ENCODE measurements at places on chromosomes 3 and 15.

DNA sequence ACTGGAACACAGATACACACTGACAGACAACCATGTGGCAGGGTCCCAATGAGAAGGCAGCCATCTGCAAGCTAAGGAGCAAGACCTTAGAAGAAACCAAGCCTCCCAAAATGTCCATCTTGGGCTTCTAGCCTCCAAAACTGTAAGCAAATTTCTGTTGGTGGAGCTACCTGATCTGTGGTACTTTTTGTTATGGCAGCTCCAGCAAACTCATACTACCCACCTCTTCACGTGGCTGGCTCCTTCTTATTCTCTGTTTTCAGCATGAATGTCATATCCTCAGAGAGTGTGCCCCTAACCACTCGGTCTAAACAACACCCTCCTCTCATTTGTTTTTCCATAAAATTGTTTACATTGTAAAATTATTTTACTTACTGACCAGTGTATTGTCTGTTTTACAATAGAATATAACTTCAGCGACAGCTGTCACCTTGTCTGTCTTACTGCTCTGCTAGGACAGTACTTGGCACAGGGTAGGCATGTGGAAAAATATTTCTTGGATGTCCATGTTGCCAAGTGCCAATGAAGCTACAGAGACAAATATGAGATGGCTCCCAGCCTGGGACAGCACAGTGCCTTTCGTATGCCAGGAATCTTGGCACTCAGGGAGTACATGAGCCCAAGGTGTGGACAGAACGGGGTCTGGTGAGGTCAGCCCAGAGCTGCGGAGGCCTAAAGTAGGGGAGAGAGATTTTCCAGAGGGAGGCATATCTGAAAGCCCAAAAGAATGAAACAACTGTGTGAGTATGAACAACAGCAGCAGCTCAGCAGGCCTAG is 17.4 kb upstream of the SLC25A36 start:
- no peak for DNase-seq

DNA sequence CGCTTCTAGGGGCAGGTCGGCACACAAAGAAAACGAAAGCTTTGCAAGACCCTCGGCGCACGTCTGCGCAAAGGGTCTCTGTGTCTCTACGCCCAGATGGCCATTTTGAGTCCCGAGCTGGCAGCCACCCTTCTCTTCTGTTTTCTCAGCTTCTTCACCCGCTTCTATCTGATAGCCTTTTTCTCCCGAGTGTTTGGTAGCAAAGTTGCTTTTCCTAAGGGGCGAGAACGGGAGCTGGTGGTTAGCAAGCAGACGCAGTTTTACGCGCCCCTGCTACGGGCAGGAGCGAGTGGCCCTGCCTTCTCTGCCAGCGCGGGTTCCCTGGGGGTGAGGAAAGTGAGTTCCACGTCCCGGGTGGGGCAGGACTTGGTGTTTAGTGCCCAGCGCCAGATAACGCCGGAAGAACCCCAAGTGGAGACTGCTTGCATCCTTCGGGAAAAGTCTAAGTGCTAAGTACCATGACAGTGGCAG is 2.9 kb upstream of the MKRN2 start:
- DNase-seq, result peak; percentile 38

GRCh38 chr15:97747342-97747741 is 213.2 kb upstream of the ARRDC4 start:
- DNase-seq, result no peak

DNA sequence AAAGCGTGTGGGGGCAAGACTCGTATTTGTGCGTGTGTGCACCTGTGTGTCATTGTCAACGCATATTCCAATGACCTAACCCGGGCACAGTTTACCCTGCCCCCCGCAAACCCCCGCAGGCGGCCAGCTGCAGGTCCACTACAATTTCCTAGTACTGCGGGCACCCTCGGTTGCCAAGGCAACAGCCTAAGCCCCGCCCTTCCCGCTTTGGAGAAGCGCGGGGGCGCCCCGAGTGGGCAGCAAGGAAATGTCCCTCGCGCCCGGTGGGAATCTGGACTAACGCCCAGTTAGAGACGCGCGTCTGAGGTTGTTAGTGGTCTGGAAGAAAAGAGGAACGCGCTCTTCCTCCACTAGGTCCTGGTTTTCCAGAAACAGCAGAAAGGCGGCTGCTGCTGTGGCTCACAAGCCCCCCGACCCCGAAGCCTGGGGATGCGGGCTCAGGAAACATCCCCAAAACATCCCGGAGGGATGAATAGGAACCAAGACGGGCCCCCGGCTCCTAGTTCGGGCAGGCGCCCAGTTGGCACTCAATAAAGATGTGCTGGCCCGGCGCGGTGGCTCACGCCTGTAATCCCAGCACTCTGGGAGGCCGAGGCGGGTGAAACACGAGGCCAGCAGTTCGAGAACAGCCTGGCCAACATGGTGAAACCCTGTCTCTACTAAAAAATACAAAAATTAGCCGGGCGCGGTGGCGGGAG is 1.1 kb downstream of the ABHD14A start:
- peak; percentile 58 for DNase-seq

GRCh38 chr15:98412852-98413251 is 235.5 kb upstream of the IGF1R start:
- no peak for DNase-seq

DNA sequence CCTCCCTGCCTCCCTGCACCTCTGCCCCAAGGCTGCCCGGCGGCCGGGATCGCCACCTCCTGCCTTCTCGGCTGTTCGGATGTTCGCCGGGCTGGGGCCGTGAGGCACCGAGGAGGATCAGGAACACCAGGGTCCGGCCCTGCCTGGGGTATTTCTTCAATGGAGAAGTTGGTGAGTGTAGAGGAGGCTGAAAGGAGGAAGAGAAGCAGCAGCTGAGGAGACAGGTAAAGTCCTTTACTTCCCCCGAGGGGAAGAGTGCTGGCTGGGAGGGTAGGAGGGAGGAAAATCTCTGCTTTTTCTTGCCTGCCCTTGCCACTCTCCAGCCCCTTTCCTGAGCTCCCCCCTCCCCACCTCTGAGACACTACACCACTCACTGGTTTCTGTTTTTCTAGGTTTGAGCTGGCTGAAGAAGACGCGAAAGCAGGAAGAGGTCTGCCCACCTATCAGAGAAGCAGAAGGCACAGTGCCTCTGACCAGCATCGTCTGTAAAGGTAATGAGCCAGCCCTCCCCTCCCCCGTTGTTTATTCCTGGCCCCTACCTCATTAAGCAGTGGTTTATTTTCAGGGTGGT is 519 bp downstream of the ASB7 start:
- peak; percentile 42 for DNase-seq

GRCh38 chr15:53458736-53459135 is 300.7 kb downstream of the WDR72 start:
- DNase-seq, result no peak

DNA sequence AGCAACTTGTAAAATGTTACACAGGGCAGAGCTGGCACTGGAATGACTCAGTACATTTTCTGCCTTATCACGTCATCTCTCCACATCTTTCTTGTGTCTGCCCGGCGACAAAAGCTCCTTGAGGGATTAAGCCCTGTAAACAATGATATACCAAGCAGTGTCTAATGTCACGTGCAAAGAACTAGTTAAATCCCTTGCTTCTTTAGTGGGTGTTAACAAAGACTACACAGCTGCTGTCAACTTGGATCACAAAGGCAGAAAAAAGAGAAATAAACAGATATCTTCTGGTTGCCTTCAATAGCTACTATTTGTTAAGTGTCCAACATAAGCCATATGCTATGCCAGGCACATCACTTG is 48.1 kb upstream of the FRMD4B start:
- no peak for DNase-seq

GRCh38 chr15:63378946-63379345 is 2.7 kb downstream of the CA12 start:
- no peak for DNase-seq

GRCh38 chr3:41836360-41837134 is 125.4 kb downstream of the ULK4 start:
- DNase-seq, result no peak

DNA sequence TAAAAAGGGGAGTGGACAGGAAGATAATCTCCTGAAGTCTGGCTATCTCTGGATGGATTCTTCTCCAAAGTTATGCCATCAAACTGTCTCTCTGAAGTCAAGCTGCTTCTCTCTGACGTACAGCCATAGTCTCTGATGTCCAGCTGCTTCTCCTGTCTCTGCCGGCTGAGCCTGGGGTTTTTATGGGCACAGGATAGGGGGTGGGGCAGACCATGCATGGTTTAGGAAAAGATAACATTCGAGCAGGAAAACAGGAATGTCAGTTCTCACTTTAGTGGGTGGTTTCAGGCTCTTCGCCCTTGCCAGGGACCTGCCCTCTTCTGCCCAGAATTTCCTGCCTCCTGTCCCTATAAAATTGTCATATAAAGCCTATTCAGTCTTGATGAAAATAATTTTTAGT is 110.9 kb upstream of the ROBO1 start:
- DNase-seq, result no peak

DNA sequence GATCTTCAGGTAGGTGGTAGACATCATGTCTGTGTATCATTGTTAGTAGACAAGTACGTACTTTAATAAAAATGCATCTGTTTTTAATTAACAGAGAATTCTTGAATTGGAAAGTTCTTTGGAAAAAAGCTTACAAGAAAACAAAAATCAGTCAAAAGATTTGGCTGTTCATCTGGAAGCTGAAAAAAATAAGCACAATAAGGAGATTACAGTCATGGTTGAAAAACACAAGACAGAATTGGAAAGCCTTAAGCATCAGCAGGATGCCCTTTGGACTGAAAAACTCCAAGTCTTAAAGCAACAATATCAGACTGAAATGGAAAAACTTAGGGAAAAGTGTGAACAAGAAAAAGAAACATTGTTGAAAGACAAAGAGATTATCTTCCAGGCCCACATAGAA is 149.1 kb upstream of the LRRFIP2 start:
- DNase-seq, result no peak

- DNase-seq, result peak; percentile 16
Measured at GRCh38 chr15:93088981-93089726, at the start of gene RGMA. RGMA (minus strand) TSS chr15:93089211; CDS start chr15:93088932, 279 bp downstream.

GRCh38 chr3:99875581-99875928 is 57.9 kb downstream of the CMSS1 start:
- DNase-seq, result no peak

DNA sequence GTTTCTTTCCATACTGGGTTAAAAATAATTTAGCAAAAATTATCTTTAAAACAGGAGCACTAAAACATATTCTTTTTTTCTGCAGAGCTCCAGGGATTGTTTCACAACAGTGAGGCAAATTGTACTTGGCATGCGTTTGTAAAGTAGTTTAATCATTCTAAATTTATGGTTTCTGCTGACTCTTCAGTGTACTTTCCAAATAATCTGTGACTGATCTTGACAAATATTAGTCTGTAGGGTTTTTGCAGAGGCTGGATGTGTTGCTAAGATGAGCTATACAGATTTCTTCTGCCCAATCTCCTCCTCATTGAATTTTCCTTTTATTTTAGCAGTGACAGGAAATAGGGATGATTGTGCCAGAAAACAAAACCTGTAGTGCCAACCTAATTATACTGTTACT is 328.0 kb upstream of the MANF start:
- DNase-seq, result no peak

DNA sequence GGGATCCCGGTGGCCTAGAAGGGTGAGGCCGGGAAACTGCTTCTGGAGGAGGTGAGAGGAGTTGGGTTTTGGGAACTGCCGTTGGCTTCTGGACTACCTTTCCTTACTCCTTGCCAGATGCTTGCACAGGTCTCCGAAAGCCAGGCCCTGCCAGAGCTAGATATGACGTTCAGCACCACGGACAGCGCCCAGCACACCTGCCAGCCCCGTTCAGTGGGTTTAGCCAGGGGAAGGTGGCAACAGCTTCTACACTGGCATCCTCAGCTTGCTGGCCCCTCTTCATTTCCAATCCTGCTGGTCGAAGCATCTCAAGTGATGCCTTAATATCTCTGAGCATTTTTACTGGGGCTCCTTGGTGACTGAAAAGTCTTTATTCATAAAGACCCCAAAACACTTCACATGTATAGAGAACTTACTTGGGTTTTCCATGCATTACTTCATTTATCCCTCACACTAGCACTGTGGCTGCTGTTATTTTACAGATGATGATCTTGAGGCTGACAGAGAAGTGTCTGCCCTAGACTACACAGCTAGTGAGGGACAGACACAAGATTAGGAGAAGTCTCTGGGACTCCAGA is 21.9 kb downstream of the HCN4 start:
- DNase-seq, result peak; percentile 64

GRCh38 chr3:148643389-148643840 is 54.3 kb upstream of the AGTR1 start:
- no peak for DNase-seq

DNA sequence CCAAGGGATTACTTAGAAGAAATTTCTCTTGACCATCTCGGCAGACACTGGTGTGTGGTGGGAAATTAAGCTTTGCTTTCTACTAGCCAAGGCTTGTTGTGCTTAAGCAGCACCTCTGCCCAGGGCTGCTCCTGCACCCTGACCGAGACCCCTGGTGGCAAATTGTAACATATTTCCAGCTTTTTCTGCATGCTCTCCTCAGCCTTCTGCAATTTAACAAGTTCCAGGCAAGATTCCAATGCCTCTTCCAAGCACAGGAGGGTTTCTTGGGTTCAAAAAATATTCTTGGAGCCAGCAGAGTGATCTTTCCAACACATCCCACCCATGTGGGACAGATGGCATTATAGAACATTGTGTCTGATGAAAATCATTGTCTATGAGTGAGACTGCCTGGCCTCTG is 210.5 kb downstream of the CLSTN2 start:
- no peak for DNase-seq

- no peak for DNase-seq
Measured at GRCh38 chr3:108538083-108538482, 27.7 kb upstream of the MYH15 start.

DNA sequence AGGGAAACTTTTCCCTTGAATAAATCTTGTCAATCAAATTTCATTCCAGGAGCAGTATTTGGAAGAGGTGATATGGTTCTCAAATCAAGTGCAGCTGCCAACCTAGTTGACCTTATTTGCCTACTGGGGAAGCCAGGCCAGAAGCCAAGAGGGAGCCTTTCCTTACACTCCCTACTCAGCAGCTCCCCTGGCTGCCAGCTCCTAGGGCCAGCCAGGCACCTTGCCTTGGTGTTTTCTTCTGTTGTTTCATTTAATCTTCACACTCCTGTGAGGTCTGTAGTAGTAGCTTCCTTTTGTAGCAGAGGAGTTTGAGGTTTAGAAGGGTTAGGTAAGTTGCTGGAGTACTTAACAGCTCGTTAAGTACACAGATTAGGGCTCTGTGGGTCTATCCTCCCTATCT is 22.6 kb downstream of the MKRN2OS start:
- DNase-seq, result no peak

GRCh38 chr15:101127506-101128076 is 124.3 kb downstream of the CHSY1 start:
- DNase-seq, result peak; percentile 64

GRCh38 chr3:116413319-116413718 is 32.0 kb downstream of the LSAMP start:
- no peak for DNase-seq

- DNase-seq, result no peak
Measured at GRCh38 chr3:161064413-161064812, 40.7 kb downstream of the B3GALNT1 start.

GRCh38 chr15:56812961-56813360 is 79.7 kb upstream of the ZNF280D start:
- no peak for DNase-seq

DNA sequence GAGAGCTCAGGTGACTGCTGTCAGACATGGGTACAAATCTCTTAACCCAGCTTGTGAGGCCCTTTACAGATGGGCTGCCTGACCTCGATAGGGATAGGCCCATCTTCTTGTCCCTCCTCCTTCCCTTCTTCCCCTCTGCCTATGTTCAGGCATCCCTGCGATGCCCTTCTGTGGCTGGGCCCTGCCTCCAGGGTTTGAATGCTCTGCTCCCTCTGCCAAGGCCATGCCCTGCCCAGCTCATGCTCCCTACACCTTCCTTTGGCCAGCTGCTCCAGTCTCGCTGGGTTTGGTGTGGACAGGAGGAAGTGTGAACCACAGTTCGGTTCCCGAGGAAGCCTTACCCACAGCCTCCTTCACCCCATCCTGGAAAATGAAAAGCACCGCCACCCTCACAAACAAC is 4.3 kb downstream of the FYCO1 start:
- DNase-seq, result no peak

GRCh38 chr15:101407966-101408775 is 81.3 kb downstream of the PCSK6 start:
- DNase-seq, result no peak
